ENCODE measurements at places on chromosomes 3 and 15.
A peak's percentile ranks its signal among the peaks of the same experiment; 100 is the strongest.

DNA sequence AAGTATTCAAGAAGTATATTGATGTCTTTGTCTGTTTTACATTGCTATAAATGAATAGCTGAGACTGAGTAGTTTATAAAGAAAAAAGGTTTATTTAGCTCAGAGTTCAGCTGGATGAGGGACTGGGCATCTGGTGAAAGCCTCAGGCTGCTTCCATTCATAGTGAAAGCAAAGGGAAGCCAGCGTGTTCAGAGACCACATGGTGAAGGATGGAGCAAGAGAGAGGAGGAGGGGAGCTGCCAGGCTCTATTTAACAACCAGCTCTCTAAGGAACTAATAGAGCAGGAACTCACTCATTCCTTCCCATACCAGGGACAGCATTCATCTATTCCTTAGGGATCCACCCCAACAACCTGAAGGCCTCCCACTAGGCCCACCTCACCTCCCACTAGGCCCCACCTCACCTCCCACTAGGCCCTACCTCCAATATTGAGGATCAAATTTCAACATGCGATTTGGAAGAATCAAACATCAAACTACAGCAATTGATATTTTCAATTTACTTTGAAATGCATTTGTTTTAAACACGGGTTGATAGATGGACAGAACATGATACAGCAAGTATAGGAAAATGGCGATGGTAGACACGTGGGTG is 167.5 kb upstream of the HES1 start:
- no peak for DNase-seq

DNA sequence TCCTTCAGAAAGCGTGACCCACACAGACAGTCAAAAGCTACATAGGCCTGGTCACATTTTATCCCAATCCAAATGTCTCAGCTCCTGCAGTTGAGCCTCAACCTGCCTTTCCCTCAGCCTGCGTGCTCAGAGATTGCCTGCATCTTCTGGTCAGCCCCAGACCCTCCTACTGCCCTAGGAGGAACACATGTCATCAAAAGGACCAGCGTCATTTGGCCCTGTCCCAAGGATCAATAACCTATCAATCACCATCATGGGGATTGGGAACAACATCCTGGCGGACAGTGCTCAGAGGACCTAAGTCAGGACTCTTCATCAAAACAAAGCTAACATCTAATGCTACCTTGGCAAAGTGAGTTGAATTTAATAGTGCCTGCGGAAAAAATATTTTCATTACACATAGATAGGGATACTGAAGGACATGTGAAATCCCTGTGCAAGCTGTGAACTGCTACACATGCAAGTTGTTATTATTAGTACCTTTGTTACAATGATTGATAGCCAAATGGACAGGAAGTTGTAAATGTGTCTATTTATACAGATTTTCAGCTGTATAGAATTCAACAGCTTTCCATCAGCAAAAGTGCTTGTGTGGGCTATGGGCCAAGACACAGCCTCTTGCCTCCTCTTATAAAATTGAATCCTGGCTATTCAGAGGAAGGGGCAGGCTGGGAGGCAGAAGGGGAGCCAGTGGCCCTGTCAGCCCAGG is 47.7 kb downstream of the UMPS start:
- DNase-seq = no peak

DNA sequence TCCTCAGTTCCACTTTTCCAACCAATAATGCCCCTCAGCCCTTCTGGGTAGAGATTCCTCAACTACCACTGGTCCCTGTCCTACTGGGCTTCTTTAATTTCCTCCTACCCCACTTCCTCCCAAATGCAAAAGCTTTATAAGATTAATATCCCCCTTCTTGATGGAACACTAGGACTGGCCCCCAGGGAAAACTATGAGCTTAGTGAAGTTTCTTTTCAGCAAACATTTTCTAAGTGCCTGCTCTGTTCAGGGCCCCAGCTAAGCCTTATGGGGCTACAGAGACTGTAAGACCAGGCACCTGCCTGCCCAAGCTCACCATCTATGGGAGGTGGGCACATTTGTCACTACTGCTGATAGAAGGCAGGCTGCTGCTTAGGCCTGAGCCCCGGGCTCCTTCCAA is 79.4 kb downstream of the RPLP1 start:
- DNase-seq = no peak

GRCh38 chr3:32200992-32201758 is 37.3 kb upstream of the CMTM8 start:
- no peak for DNase-seq

GRCh38 chr3:98655666-98656065 is 62.3 kb upstream of the CPOX start:
- DNase-seq = peak; percentile 65

DNA sequence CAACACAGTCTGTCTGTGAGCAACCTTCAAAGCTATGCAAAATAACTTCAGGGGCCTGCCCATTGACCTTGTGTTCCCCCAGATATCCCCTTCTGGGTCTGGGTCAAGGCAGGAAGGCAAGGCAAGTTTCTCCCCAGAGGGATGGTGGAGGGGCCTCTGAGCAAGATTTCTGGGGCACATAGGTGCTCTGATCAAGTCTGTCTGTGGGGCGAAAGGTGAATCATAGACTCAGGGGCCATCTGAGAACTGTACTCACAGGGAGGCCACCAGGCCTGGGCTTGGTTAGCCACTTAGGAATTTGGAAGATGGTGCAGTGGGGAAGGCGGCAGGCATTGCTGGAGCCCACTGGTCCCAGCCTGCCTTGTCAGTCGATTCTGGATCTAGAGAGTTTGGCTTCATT is 92.4 kb downstream of the MINAR1 start:
- no peak for DNase-seq

- no peak for DNase-seq
Measured at GRCh38 chr3:186882150-186882524, 39.6 kb downstream of the ADIPOQ start.

DNA sequence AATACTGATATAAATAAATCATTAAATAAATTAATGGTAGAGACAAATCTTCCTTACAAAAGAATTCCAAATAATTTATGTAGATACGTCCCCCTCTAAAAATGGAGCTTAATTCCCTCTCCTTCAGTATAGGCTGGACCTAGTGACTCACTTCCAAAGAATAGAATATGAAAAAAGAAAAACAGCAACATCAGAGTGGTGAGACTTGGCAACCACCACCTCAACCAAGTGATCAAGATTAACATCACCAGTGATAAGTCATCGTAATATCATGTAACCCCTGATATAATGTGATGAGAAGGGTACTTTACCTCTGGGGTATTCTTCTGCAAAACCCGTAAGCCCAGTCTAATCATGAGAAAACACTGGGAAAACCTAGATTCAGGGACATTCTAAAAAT is 13.4 kb downstream of the GOLGB1 start:
- peak; percentile 77 for DNase-seq

DNA sequence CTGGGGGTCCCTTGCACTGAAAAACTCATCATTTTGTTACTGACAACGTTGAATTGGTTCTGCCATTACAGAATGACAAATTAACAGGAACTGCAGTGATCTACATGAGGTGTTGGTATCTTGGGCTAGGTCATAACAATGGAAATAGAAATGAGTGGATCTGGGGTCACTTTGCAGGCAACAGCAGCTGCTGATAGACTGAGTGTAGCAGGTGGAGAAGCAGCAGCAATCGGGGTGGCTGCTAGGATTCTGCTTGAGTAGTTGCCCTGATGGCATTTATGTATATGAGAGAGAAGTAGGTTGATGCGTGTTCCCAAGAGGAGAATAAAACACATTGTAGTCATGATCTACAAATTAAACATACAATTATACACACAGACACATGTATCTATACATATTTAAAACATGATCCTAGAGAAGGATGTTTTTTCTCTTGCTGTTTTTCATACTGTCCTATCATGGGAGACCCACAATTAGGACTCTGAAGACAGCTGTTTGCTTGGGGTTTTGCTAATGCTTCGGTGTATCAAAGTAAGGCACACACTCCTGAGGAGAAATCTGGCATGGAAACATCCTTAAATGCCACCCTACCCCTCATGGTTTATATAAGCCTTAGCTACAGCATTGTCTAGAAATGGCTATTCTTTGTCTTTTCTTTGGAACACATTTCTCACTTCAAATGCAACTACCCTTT is 15.8 kb upstream of the THBS1 start:
- no peak for DNase-seq

- no peak for DNase-seq
Measured at GRCh38 chr3:53506110-53506762, 11.8 kb downstream of the CACNA1D start.

DNA sequence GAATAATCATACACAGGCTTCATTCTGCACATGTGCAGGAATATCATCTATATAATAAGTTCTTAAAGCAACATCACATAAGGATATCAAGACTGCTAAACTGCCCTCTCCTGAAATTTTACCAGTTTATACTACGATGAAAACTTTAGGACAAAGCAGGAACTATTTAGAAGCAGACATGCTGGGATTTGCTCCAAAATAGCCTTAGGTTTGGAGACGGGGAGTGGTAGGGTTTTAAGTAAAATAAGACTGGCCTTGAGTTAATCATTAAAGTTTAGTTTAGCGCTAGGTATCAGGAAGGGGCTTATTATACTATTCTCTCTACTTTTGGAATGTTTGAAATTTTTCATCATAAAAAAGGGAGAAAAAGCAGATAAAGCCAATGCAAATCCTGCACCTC is 115.8 kb downstream of the SRGAP3 start:
- DNase-seq = no peak

DNA sequence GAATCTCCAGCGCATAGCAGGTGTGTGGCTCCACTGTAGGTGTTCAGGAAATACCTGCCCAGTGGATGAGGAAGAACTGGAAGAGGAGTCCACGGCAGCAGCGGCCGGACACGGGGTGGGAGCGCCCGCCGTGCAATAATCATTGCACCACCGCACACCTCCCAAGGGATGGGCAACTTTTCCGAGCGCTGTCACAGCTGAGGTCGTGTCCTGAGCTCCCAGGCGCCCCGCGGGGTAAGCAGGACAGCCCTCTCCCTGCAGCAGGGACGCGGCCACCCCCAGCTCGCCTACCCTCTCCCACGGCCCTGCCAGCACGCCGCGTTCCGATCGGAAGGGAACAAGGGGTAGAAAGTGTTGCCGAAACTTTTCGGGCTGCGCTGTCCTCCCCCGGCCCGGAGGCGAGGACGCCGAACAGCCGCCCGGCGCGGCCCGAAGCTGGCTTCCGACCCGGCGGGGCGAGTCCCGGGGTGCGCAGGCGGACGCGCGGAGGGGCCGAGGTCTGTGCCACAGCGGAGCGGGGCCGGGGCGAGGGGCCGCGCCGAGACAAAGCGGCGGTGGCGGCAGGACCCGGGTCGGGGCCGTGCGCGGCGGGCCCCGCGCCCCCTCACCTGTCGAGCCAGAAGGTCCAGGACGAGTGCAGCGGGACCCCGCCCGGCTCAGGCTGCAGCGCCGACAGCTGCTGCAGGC is 475 bp downstream of the EIF4E3 start:
- DNase-seq = no peak

- peak; percentile 80 for DNase-seq
Measured at GRCh38 chr3:150309557-150309956, 98.5 kb upstream of the TSC22D2 start.

DNA sequence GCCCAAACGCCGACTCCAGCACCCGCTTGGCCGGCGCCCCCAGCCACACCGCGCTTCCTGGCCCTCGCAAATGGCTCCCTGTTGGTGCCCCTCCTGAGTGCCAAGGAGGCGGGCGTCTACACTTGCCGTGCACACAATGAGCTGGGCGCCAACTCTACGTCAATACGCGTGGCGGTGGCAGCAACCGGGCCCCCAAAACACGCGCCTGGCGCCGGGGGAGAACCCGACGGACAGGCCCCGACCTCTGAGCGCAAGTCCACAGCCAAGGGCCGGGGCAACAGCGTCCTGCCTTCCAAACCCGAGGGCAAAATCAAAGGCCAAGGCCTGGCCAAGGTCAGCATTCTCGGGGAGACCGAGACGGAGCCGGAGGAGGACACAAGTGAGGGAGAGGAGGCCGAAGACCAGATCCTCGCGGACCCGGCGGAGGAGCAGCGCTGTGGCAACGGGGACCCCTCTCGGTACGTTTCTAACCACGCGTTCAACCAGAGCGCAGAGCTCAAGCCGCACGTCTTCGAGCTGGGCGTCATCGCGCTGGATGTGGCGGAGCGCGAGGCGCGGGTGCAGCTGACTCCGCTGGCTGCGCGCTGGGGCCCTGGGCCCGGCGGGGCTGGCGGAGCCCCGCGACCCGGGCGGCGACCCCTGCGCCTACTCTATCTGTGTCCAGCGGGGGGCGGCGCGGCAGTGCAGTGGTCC is 3.5 kb downstream of the ISLR2 start:
- DNase-seq = no peak

DNA sequence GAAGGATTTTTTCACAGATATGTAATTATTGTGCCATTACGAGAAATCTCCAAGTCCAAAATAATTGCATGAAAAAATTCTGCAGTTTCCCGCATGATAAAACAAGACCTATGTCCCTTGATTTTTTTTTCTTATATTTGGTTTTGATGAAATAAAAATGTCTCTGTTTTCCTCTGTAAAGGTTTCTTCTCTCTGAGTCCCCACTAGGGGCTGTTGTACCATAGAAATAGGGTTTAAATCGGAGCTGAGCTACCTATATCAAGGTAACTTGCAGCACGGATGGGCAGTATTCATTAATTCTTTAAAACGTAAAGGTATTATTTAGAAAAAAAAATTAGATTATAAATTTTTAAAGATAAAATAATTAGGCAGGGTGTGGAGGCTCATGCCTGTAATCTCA is 66.6 kb upstream of the IGF1R start:
- no peak for DNase-seq

GRCh38 chr3:197450810-197451209 is 105.0 kb downstream of the BDH1 start:
- no peak for DNase-seq

DNA sequence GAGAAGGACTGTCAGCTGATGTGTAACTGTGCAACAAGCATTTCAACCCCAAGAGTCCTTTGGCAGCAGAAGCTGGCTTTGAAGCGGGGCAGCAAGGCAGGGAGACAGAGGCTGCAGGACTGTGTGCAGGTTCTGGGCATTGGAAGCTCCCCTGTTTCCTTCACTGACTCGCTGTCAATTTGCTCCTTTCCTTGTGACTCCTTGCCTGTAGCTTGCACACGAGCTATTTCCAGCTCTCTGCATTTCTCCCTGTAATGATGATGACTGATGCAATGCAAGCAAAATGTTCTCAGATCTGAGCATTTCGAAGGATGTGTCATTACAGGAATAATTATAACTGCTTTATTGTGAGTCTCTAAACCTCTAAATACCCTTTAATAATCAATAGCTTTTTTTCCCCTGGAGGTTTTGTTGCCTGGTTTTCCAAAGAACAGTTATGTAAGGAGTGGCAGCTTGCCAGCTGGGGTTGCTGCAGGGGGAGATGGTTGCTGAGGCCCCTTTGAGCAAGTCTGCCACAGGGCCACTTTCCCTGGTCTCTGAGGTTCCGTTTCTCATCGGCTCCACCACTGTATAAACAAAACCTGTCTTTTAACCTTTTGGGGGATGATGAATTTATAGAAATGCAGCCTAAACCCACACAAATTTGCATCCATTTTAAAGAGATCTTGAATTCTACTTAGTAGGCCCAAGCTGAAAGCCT is 2.8 kb downstream of the APOD start:
- peak; percentile 18 for DNase-seq

GRCh38 chr3:143035466-143036211 is 34.3 kb downstream of the U2SURP start:
- DNase-seq = no peak

GRCh38 chr3:32160706-32161214 is 54.3 kb downstream of the GPD1L start:
- no peak for DNase-seq
